ENCODE measurements at places on chromosomes 3 and 15. TPM values are rescaled to one million over a fixed set of nuclear protein-coding genes. Genes with fewer than 3 reads are reported as not detected.

The SLC22A14 gene
- total RNA-seq, result 0.30 TPM

The PAK2 gene
- total RNA-seq, result 35.9 TPM

The CLDN1 gene
- total RNA-seq, result 115 TPM

The DALRD3 gene
- total RNA-seq, result 18.0 TPM

DNA sequence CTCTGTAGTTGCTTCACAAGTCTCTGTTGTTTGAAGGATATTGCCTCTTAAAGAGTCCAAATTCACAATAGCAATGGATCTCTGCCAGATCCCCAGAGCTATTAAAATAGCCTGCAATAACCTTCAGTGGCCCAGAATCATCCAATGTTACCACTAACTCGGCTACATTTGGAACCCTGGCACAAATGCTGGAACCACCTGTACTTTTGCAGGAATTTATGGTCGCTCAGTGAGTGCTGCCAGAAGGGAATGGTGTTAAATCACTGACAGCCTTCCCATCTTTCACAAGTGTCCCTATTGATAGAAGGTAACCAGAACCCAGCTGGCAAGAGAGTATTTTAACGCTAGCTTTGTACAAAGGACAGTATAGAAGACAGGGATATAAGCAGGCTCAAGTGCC lies 298.8 kb upstream of the PLSCR5 start:
- no peak for DNase-seq

DNA sequence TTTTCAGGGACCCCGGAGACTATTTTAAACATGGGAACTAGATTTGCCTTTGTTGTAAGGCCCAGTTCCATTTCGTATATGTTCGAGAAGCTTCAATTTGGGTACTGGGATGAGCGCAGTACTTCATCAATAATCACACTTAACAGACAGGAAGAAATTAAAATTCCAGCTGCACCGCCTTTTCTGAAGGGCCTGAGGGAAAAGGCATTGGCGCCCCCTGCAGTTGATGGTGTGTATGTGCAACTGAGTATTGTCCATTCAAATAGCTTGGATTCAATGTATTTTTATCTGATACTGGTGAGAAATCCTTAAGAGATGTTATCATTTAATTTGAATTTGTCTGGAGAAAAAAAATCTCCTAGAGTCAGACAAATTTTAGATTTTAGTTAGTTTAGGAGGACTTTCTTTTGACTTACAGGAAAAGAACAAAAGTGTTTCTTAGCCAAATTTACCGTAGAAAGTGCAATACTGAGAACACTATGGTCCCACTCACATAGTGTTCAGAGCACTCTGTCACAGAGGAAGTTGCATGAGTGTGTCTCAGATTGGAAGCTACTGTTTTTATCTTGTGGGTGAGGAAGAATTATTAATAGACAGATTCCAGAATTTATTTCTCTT lies 5.4 kb upstream of the ALDH1A2 start:
- peak; percentile 57 for DNase-seq

DNA sequence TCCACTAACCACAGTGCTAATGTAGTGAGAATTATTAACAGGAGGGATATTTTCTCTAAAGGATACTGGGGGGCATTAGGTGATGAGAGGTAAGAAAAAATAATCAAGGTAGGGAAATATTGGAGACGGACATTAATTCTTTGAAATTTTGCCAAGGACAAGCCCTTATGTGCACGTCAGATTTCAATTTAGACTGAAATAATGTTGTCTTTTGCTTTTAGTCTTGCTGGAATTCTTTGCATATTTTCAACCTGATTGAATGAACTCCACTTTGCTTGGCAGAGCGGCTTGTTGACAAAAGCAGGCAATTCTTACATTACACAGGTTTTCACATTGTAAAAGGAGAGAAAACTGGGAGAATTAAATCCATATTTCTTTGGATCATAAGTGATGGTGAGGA lies 25.0 kb upstream of the C3orf52 start:
- no peak for DNase-seq

DNA sequence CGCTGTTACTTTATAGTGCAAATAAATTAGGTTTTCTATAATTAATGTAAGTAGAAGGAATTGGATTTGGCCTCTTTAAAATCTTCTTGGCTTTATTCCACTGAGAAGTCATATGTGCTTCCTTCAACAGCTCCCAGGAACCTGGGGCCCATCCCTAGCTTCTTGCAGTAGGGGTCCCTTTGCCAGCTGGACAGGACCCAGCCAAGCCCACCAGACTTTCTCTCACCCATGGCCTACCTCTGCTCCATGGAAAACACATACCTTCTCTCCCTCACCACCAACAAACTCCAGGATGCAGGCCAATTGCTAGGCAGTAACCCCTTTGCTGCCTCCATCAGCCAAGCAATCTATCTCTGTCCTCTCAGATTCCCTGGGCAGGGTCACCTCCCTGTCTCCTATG lies 84.0 kb downstream of the RSL24D1 start:
- DNase-seq, result no peak

DNA sequence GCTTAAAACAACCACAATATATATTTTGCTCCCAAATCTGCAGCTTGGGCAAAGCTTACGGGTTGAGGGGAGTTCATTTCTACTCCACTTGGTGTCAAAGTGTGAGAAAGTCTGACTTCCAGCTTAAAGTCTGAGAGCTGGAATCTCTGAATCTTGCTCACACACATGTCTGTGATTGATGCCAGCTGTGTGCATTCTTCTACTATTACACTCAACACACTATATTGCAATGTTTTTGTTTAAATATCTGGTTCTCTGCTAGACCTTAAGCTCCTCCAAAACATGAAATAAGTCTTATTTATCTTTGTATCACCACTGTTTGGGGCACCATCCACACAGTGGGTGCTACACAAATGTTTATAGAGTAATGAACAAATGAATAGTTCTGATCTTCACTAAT lies 36.7 kb upstream of the SECISBP2L start:
- peak; percentile 91 for DNase-seq

- DNase-seq, result no peak
These were observed 10.6 kb downstream of the ALDH1A3 start for GRCh38 chr15:100890051-100890720.

GRCh38 chr15:74609938-74610301 lies 5.7 kb upstream of the CLK3 start:
- DNase-seq, result no peak

- peak; percentile 90 for DNase-seq
These were observed 41.0 kb upstream of the PRICKLE2 start for GRCh38 chr3:64266065-64266931.

- DNase-seq, result no peak
These were observed 219.8 kb upstream of the TOPAZ1 start for GRCh38 chr3:44021651-44022594.
